Activated T-helper 17 cell treated with anti-CD3 and anti-CD28 coated beads, Interleukin-2, amount 50 U/mL, for 72 hours (primary cell): ENCODE measurements at places on chromosomes 2 and 18. TPM values are rescaled to one million over a fixed set of nuclear protein-coding genes. Genes with fewer than 3 reads are reported as not detected.
A peak's percentile ranks its signal among the peaks of the same experiment; 100 is the strongest.

- no peak for ATAC-seq
Observed at GRCh38 chr2:209977386-209978239, 24.8 kb upstream of the RPE start.

ANAPC1 gene
- 75.6 TPM for total RNA-seq

GRCh38 chr2:170840717-170841210 lies 24.1 kb downstream of the GAD1 start:
- ATAC-seq: peak; percentile 45

- no peak for ATAC-seq
Observed at GRCh38 chr18:60910534-60910933, 422.7 kb upstream of the CDH20 start.

DNA sequence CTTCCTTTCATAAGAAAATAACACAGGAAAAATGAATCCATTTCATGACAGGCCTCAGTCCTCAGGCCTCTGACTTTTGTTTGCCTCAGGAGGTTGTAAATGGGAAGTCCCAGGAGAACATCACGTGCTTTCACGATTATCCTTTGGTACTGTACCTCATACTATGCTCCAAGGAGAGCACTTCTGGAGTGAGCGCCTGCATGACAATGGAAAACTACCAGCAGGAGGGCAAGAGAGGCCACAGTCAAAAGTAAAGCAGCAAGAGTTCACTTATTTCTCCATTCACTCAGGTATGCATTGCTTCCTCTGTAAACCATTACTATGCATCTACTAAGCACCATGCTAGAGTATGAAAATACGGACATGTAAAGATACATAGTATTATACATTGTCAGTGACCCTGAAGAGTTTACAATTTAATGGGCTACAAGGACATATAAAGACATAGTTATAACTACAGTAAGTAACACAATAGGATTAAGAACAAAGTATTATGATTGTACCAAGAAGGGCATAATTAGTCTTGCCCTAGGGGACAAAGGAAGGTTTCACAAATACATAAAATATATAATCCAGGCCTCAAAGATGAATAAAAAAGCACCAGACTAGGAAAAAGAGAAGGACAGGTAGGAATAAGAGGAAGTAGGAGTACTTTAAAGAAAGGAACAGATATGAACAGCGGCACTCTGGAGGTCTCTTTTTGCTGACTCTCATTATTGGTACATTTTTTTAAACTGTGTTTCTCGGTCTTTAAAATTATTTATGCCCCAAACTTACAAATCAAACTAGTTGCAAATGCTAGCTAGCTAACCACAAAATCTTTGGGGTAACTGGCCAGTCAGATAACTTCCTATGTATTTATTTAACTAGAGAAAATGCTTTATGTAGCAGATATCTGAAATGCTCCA lies 806.7 kb downstream of the NRXN1 start:
- no peak for ATAC-seq

SLC14A1 gene
- total RNA-seq: 0.17 TPM

CFAP65 gene
- total RNA-seq: not detected

DNA sequence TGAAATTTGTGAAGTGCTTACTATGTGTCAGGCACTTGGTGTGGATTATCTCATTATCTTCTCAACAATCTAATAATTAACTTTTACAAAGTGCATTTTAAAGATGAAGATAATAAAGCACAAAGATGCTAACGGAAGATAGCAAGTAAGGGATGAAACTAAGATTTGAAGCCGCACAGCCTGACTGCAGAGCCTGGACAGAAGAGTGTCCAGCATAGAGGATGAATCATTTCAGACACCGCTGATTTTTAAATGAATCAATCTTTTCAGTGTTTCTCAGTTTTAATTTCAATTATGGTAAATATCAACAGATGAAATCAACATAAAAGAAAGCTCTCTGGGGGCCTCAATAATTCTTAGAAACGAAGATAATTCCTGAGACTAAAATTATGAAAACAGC lies 24.5 kb upstream of the STAM2 start:
- ATAC-seq: no peak

DNA sequence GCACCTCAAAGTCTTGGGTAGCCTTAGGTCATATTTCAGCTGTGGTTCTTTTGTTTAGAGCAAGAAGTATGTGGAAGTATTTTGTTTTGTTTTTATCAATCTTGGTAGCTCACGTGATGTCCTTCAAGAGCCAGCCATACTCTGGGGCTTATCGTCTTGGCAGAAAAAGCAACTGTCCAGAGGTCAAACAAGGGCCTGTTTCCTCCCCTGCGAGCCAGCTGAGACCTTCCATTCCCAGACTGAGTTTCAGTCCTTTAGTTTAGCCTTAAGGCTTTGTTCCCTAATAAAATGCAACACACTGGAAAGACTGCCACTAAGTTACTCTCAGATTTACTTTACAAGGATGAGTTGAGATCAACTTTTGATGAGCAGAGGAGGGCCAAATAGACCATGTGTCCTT lies 63.5 kb downstream of the TXNL1 start:
- no peak for ATAC-seq

DNA sequence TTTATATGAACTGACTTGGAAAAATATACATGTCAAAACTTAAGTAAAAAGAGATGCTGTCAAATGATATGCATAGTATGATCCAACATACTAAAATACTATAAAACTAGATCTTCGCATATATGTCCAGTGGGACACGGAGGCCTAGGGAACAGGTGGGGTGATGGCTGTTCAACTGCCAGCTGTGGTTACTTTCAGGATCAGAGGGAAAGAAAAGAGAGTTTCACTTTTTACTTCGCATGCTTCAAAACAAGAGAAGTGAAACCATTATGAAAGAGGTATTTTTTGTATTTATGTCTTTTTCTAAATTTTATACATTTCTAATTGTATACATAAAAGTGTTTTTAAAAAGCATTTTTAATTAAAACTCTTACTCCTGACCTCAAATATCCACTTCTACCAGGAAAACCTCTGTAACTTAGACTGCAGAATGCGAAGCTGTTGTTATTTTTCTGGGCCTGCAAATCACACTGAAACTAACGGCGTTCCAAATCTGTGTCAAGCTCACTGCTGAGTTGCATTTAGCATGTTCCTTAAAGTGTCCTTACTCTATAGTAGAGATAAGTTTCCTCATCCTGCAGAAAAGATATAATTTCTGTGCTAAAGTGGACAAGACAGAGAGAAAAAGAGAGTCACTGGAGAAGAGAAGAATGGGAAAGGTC lies 97.8 kb upstream of the SLC35G4 start:
- ATAC-seq: peak; percentile 31

DUSP19 gene
- total RNA-seq: 2.1 TPM

DNA sequence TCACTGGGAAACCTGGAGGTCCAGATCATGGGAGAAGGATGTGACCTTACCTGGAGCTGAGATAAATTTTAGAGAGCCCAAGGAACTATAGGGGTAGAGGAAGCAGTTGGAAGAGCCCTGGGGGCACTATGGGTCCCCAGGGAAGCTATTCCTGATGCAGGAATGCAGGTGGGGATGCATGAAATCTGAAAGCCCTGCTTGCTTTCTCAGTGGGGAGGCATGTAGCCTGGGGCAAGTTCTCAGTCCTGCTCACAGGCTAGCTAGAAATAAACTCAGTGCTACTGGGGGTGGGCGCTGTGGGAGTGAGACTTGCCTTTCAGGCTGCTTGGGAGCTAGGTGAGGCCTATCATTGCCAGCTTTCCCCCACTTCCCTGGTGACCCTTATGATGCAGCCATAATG lies 499.7 kb downstream of the PTH2R start:
- ATAC-seq: no peak

DNA sequence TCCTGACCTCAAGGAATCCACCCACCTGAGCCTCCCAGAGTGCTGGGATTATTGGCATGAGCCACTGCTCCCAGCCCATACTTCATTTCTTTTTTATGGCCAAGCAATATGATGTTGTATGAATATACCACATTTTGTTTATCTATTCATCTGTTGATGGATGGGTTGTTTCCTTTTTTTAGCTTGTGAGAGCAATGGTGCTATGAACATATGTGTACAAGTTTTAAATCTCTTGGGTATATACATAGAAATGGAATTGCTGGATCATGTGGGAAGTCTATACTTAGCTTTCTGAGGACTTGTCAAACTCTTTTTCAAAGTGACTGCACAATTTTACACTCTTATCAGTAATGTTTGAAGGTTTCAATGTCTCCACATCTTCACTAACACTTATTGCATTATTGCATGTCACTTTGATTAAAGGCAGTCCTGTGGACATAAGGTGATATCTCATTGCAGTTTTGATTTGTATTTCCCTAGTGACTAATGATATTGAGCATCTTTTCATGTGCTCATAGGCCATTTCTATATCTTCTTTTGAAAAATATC lies 167.1 kb upstream of the SPHKAP start:
- no peak for ATAC-seq

RSAD2 gene
- 4.5 TPM for total RNA-seq

DNA sequence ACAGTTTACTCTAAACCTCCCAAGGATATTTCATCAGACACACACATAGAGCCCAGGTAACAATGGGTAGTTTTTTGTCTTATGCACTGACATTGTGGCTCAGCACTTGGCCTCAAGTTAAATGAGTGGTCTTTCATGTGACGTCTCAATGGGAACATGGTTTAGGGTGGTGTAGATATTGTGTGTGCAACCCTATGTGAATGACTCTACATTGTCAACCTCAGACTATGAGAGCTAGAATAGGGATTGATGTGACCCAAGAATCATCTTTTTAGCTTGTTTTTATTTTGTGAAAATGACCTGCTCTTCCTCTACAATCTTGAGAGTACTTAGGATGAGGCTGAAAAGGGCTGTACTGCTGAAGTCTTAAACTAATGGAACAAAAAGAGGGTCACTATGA lies 86.2 kb downstream of the SCN1A start:
- ATAC-seq: no peak

- ATAC-seq: no peak
Observed at GRCh38 chr2:2175381-2176090, 155.5 kb downstream of the MYT1L start.

DNA sequence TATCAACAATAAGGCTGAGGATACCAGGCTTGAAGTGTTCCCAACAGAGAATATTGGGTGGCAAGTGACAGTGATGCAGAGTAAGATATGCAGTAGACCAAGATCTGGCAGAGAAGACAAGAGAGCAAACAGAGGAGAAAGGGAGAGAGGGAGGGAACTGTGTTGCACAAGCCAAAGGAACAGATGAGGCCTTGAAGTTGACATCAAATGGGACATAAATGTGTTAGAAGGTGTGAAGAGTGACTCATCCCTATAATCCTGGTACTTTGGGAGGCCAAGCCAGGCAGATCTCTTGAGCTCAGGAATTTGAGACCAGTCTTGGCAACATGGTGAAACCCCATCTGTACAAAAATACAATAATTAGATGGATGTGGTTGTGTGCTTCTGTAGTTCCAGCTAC lies 342.9 kb downstream of the PARD3B start:
- ATAC-seq: no peak

C2orf80 gene
- total RNA-seq: not detected

GRCh38 chr2:96521219-96521618 lies 15.3 kb upstream of the ARID5A start:
- no peak for ATAC-seq

ADCYAP1 gene
- total RNA-seq: not detected

GRCh38 chr18:48485828-48486405 lies 52.9 kb upstream of the CTIF start:
- ATAC-seq: no peak

DNA sequence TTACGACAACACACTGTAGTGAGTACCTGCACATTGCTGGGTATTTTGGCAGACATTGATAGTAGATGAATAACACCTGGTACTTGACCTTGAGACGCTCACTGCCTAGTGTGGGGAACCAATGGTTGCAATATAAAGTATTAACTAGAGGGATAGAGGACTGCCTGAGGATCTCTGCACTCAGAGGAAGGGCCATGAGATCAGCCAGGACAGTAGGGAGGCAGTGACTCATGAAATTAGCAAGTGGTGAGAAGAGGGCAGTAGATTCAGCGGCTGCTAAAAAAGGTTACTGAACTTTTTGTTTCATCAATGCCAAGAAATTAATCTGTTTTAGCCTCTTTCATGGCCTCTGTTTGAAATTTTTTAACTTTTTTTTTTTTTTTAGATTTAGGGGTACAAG lies 250.8 kb upstream of the TCF4 start:
- no peak for ATAC-seq

DNA sequence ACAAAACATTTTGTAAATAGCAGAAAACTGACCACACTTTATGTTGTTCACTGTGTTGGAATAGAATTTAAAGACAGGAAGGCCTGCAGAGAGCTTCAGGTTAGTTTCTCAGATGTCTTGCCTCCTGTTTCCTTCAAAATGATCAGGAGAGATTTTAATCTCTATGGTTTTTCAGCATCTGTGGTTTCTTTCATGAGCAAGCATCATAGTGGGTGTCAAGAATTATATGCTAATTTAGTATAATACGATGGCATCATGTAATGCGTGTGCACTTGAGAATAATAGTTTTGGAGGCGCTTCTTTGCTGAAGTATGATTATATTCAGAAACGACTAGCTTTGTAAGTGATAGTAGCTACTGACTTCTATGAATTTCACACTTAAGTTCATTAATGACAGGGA lies 149.9 kb downstream of the PLCL1 start:
- peak; percentile 22 for ATAC-seq

GRCh38 chr2:42252464-42252863 lies 83.3 kb downstream of the EML4 start:
- peak; percentile 82 for ATAC-seq

- no peak for ATAC-seq
Observed at GRCh38 chr18:1627494-1627893, 722.8 kb downstream of the ADCYAP1 start.

DAPL1 gene
- total RNA-seq: not detected

DNA sequence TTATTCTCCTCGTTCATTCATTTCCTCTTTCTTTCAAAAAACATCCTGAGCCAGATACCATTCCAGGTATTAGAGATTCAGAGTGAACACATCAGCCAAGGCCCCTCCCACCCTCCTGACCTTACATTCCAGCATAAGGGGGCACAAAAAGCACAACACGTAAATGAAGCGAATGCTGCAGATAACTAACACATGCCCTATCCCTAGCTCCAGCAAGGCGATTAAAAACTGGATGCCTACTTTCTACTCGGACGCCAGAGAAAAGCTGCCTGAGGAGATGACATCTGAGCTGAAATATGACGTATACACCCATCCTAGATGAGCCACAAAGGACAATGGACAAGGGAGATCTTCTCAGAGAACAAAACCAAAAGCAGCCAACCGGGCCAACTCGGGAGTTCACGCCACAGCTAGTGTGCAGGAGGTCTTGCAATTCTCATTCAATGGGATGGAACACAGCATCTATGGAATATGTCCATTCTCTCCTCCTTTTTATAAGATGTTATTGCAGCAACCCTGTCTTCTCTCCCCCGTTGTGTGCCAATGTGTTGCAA lies 33.5 kb downstream of the FEZ2 start:
- ATAC-seq: no peak

PLEKHM3 gene
- 5.3 TPM for total RNA-seq

DNA sequence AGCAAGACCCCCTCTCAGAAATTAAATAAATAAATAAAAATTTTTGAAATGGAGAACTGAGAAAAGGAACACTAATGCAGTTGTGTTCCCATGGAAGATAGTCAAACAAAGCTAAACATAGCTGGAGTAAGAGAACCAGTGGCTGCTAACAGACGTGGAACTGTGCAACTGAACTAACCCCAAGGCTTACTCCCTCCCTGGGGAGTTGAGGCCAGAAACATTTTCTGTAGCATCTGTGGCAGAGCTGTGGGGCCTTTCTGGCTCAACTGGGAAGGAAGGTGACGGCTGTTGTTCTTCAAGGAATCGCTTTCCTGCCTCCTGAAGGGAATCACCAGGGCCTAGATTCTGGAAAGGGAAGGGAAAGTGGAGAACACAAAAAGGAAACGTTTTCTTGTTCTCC lies 53.9 kb upstream of the B3GNT2 start:
- ATAC-seq: no peak

KLHL41 gene
- not detected for total RNA-seq

- ATAC-seq: peak; percentile 62
Observed at GRCh38 chr18:3321133-3321812, 59.3 kb downstream of the MYL12B start.

- no peak for ATAC-seq
Observed at GRCh38 chr2:71457923-71458322, 4.6 kb downstream of the DYSF start.
